ENCODE measurements at places on chromosomes 4 and X.

GRCh38 chr4:185532293-185532692 is 3.0 kb downstream of the PDLIM3 start:
- DNase-seq: no peak

DNA sequence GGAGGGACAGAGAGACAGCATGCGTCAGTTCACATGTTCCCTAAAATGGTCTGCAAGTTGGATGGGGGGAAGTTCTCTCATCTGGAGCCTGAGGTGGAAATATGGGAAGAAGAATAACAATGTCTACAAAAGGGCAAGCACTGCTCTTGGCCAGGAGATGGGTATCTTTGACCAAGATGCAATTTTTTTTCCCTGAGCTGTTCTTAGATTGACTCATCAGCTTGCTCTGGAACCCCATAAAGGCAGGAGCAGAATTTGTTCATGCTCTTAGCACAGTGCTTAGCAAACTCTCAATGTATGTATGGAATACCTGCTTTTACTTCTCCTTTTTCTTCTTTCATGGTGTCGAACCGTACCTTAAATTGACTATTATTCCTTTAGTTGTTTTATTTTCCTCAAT is 90.5 kb upstream of the ZNF827 start:
- no peak for DNase-seq

- no peak for DNase-seq
Measured at GRCh38 chr4:94345266-94345665, 2.6 kb upstream of the HPGDS start.

- DNase-seq: no peak
Measured at GRCh38 chrX:109782994-109783700, 50.1 kb upstream of the ACSL4 start.

DNA sequence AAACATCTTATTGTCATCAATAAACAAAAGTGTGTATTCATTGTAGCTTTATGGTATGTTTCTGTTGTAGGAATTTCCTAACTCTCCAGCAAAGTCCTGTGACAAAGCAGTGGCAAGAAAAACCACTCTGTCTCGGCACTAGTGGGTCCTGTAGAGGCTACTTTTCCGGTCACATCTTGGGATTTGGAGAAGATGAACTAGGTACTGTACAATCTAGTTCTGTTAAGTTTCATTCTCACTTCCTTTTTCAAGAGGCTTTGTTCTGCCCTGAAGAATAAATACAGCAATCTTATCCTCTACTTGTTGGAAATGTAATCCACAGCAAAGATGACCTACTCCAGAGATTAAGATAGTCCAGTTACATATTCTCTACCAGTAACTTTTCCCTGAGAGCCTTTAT is 69.3 kb downstream of the HHIP start:
- DNase-seq: no peak

DNA sequence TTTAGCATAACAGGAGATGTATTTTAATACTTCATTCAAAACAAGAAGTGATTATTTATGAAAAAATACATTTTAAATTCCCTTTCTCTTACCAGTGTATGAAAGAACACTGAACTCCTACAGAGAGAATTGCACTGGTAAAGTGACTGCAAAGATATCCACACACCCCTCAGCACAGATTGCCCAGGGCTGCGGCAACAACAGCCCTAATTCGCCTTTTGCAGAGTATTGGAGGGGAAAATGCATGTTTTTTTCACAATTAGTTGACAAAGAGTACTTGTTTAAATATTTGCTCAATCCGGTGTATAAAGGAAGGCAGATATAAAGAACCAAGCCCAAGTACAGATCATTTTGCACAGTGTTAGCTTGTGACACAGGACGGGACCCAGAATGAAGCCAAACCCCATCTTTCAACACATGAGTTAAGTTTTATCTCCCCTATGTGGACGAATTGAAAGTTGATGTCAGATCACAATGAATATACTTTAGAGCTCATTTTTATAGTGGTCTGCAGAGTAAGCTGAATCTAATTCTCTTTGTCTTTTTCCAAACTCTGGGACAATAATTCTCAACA is 551.4 kb upstream of the IGFBP7 start:
- DNase-seq: no peak

DNA sequence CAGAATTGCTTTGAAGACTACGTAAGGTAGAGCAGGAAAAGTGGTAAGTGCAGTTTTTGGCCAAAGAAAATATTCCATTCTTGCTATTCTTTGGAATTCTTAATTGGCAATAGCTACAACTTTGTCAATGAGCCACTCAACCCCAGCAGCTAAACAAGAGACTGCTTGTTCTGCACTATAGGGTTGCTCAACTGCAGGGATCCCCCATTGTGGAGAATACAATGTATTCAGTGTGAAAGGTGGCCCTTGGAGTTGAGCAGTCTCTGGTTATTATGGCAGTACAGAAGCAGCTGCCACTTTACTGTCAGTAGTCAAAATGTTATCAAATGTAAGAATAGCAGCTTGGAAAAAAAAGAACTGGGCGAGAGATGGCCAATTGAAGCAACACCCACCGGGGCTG is 808.7 kb downstream of the CENPC start:
- no peak for DNase-seq
